Stimulated activated CD8-positive, alpha-beta memory T cell treated with anti-CD3 and anti-CD28 coated beads, Interleukin-2, amount 100 ng/mL, for 1 hour (primary cell): ENCODE measurements at places on chromosomes 12 and 14.

- no peak for DNase-seq
Observed at GRCh38 chr14:56136571-56137452, 18.6 kb downstream of the PELI2 start.

DNA sequence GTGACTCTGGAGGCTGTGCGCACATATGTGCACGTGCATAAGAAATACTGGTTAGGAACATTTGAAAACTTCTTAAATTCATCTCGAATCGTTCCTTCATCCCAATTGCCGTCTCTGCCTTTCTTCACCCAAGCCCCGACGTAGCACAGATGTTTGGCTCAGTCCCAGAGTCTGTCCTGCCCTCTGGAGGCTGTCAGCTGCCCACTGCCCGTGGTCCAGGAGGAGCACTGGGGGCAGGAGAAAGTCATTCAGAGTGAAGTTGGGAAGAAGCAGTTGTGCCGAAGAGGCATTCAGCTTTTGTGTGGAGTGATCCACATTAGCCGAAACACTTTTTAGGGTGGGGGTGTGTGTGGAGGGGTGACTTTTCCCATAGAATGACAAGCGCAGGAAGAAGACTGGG is 124.9 kb downstream of the TSPAN9 start:
- no peak for DNase-seq

DNA sequence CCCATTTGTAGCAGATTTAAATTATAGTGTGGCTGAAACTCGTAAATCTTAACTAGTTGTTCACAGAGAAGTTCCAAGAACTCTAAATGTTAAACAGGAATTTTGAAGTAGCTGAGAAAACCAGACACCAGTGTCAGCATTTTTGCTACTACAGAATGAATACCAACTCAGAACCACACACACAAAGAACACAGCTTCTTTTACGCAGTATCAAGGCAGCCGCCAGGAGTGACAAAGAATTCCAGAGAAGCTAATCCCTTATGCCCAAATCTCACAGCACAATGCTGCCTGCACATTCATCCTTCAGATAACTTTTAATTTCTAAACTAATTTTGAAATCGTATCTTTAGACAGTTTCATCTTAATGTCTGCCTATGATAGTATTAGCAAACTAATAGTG is 37.4 kb downstream of the SLC6A15 start:
- no peak for DNase-seq

- no peak for DNase-seq
Observed at GRCh38 chr12:52615208-52615868, 3.0 kb downstream of the KRT73 start.

DNA sequence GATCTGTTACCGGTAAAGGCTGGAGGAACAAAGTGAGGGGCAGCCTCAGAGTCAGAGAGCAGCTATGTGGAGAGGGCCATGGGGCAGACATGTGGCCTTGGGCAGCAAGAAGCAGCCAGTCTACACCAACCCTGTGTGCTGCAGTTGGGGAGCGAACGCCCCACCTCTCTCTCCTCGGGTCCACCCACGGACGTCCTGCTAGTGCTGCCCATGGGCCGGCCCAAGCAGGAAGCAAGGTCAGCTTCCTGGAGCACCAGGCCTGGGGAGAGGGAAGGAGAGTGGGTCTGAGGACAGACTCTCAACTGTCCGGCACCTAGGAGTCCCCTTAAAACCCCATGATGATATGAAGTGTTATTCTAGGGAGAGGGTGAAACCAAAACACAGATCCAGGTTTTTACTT is 254.8 kb upstream of the FKBP4 start:
- no peak for DNase-seq

- no peak for DNase-seq
Observed at GRCh38 chr12:2677142-2677880, 117.5 kb upstream of the FKBP4 start.

DNA sequence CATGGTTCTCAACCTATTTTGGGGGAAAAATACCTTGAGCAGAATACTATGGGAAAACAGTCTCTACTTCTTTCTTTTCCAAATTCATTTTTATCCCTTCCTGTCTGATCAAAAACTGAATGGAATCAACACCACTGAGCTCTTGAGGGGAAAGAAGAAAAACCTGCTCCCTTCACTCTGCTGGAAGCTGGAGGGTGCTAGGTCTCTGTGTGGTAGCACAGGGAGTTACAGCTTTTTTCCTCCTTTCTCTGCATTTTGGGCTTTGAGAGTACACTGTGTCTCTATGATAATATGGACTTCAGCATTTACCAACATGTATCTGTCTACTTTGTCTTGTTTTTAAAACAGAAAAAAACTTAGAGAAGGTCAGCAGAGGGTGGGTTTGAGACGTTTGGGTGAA is 417.2 kb upstream of the SYT1 start:
- no peak for DNase-seq

DNA sequence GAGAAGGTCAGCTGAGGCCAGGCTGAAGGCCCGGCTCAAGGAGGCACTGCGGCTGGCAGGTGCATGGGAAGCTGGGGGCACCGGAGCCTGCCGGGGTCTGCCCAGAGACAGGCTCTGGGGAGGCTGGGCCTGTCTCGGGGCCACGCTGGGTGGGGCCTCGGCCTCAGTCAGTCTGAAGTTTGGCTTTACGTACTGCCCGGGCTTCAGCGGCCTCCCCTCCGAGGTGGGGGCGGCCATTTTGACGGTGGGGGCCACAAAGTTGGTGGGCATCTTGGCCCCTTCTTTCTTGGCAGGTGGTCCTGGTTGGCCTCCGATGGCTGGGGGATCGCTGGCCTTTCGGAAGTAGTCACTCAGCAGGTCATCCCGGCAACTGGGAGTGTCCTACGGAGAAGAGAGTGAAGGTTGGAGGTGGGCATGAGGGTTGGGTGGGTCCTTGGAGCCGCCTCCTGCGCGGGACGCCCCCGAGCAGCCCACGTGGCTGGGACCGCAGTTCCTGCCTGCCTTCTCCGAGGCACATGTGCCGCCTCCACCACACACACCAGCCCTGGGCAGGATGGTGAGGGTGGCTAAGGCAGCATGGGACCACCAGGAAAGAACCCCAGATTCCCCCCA is 28.9 kb upstream of the GPR68 start:
- no peak for DNase-seq

DNA sequence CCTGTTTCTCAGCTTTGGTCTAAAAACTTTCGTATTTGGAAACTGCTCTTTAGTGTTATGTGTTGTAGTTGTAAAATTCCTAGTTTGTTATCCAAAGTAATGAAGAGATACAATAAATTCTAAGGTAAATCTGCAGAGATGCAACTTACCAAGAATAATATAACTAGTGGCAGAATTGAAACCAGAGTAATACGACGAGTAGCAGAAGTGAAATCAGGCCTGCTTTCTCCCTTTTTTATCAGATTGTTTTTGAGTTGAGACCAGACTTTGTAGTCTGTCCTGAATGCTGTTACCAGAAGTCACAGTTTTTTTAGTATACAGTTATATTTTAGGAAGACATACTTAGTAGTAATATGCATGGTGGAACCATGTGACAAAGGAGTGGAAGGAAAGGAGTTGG is 12.5 kb downstream of the PAPOLA start:
- no peak for DNase-seq

GRCh38 chr12:46214668-46215436 is 54.0 kb downstream of the SLC38A1 start:
- DNase-seq: peak; percentile 62
